Colonic mucosa (tissue), 4 donors: ENCODE measurements at places on chromosomes 4 and X.
A peak's percentile ranks its signal among the peaks of the same experiment; 100 is the strongest.

GRCh38 chr4:76279462-76279861 is 27.1 kb upstream of the STBD1 start:
- no peak for DNase-seq

GRCh38 chrX:40157228-40158035 is 59.7 kb upstream of the BCOR start:
- DNase-seq: no peak

- DNase-seq: no peak
Measured at GRCh38 chr4:175714686-175715085, 97.4 kb downstream of the GPM6A start.

- DNase-seq: no peak
Measured at GRCh38 chr4:165198329-165198728, 9.0 kb upstream of the KLHL2 start.

GRCh38 chr4:68426516-68426915 is 20.7 kb upstream of the TMPRSS11E start:
- no peak for DNase-seq

GRCh38 chr4:76744241-76744921 is 153.6 kb downstream of the SOWAHB start:
- no peak for DNase-seq

- DNase-seq: no peak
Measured at GRCh38 chr4:145976680-145977079, 38.1 kb upstream of the ZNF827 start.

DNA sequence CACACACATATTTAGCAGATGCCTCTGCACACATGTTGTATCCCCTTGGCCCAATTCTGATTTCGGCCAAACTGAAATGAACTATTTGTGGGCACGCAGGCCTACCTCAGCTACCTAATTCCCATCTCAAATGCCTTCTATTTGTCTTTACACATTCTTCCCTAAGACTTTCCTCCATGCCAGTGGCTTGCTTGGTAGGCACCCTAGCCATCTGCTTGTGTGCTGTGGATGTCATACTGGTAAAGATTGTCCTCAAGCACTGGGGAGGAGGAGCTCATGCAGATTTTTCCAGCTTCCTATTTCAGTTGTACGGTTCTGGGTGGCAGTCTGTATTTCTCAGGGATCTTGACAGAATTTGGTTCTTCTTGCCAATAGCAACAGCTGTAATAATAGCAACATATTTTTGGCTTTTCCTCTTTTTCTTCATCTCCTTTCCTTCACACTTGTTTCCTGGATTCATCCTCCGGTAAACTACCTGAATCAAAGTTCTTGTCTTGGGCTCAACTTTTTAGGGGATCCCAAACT is 514.3 kb downstream of the ADGRL3 start:
- DNase-seq: no peak

DNA sequence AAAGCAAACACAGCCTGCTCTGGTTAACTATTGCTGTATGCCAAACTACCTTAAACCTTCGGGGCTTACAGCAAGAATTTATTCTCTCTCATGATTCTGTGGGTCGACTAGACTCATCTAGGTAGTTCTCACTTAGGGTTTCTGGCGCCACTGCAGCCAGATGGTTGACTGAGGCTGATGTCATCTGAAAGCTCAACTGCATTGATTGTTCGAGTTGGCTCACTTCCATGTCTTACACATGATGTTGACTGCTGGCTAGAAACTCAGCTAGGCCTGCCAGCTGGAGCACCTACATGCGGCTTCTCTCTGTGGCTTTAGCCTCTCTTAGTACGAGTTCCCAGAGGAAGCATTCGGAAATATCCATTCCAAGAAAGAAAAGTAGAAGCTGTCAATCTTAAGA is 103.2 kb downstream of the SRPX start:
- no peak for DNase-seq

GRCh38 chrX:132848296-132848970 is 110.0 kb downstream of the HS6ST2 start:
- DNase-seq: no peak

DNA sequence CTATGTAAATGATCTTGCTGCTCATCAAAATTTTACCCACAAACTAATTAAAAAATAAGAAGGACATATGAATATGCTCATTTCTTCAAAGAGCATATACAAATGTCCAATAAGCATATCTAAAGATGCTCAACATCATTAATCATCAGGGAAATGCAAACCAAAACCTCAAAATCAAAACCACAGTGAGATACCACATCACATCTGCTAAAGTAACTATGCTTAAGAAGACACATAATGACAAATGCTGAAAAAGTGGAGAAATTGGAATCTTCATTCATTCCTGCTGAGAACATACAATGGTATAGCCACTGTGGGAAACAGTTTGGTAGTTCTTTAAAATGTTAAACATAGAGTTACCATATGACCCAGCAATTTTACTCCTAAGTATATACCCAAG is 81.9 kb downstream of the AFF2 start:
- DNase-seq: no peak

DNA sequence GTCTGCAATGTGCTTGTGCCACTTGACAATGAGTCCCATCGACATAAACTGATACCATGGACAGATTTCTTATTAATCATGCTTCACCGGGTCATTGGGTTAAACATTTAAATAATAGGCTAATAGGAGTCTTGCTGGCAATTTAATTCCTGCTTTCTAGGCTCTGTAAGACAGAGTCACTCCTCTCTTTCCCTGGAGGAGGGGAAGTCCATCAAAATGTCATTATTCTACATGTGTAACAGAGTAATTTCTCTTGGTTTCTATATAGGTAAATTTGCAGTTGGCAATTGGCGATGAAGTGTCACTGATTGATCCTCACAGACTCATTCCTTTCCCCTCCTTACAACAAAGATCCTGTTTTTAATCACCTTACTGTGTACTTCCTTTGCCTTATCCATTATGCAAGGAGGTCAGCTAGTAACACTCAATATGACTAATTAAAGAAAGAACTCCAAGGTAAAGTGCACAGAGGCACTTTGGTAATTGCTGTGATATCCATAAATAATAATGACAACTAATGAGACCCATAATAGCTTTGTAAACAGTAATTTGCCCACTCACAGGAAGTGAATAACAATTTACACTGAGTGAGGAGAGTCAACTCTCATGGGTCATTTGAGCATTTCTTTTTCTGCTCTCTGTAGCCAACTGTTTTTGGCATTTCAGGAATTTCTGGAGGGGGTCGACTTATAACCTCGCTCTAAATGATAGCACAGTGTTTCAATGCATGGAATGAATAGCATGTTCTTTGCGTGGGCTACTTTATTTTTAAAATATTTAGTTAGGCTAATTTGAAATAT is 184.0 kb downstream of the UGT8 start:
- DNase-seq: no peak

DNA sequence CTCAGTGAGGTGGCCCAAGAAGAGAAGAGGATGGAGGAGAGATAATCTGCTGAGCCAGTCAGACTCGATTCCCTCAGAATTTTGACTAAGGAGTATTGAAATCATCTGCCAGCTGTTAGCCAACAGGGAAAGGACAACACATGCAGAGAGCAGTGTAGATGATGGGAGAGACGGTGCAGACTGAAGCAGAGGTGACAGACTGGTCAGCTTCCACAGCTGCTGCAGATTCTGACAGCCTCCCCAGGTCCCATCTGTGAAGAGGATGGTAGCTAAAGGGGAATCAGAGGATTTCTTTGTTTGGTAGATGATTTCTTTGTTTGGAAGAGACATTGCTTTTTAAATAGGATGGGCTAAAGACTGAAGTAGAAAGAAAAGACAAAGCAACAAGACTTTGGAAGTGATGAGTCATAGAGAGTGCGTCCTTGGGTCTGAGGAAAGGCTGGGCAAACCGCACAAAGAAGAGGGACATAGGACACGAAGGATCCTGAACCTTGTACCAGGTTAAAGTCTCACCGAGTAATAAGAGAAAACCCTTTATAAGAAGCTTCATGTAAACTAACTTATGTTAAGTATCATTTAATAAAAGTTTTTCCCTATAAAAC is 27.6 kb downstream of the INTU start:
- DNase-seq: no peak

DNA sequence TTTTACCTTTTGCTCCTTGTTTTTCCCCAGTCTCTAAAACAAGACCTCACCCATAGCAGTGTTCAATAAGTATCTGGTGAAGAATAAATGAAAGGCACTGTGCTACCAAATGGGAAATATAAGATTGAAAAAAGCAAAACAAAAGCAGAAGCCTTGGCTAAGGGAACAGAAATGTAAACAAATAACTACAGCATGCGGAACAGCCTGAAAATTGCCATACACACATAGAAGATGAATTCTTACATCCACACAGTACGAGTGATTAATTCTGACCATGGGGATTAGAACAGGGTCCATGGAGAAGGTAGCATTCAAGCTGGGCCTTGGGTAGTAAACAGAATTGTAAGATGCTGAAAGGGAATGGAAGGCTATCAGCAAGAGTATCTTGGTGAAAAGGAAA is 40.5 kb downstream of the TMEM150C start:
- DNase-seq: no peak

DNA sequence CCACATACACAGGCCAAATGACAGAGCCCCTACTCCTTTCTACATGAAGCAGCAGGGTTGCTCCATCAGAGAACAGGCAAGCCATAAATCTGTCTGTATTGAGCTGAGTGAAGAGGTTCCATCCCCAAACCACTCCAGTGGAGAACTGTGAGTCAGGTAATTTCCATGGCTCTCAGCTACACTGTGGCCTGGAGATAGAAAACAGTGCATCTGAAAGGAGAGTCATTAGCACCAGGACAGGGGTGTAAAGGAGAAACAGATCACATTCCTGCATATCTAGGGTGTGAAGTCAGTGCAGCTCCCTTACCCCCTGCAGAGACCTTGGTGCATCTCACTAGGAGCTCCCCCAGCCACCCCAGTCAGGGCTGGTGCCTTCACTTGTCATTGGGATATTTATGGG is 314.7 kb downstream of the CHIC1 start:
- no peak for DNase-seq

- no peak for DNase-seq
Measured at GRCh38 chr4:52107745-52108144, 56.6 kb downstream of the SPATA18 start.

GRCh38 chr4:110088670-110089069 is 109.7 kb downstream of the ELOVL6 start:
- DNase-seq: no peak

- DNase-seq: no peak
Measured at GRCh38 chr4:20194123-20195013, 57.3 kb upstream of the SLIT2 start.

- DNase-seq: no peak
Measured at GRCh38 chr4:6087669-6088341, 69.6 kb upstream of the C4orf50 start.

- DNase-seq: no peak
Measured at GRCh38 chr4:141772838-141773237, 136.5 kb downstream of the IL15 start.

- no peak for DNase-seq
Measured at GRCh38 chr4:56360071-56360470, 27.2 kb downstream of the AASDH start.

DNA sequence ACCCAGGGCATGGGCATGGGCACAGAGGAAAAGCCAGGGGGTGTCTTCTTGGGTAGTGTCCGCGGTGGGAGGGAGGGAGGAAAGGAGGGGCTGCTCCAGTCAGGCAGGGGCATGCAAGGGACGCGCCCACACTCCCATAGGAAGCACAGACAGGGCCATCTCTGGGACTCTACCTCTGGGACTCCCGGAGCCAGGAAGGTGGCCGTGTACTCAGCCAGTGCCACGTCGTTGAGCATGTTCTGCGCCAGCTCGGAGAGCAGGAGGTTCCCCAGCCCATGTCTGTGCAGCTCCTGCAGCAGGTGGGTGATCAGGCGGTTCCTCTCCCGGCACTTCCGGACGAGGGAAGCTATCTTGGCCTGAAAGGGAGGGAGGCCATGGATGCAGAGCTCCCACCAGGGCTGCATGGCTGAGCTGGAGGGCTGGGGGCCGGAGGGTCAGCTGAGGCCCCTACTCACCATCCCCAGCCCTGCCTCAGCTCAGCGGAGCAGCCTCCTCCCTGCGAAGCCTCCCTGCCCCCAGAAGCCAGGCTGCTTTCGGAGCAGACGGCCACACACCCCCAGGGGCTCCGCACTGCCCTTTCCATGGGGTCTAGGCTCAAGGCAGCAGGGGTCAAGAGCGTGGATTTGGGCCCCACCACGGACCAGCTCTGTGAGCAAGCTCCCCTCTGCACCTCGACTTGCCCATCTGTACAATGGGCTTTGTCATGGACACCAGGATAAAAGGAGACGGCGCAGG is 44.6 kb downstream of the C4orf50 start:
- DNase-seq: no peak

GRCh38 chr4:149951152-149951900 is 126.9 kb upstream of the DCLK2 start:
- DNase-seq: no peak

DNA sequence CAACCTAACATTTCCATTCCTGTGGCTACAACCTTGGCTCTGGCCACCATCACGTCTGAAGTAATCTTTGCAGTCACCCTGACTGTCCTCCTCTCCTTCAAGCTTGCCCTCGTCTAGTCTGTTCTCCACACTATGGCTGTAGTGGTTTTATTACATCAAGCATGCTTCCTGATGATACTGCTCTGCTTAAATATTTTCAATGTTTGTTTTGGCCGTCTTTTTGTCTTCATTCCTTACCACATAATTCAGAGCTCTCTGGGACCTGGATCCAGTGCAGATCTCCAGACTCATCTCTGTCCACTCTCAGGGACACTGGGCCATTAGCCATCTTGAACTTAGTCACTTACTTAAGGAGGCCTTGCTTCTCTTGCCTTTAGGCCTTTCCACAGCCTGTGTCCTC is 27.7 kb upstream of the FREM3 start:
- DNase-seq: no peak

DNA sequence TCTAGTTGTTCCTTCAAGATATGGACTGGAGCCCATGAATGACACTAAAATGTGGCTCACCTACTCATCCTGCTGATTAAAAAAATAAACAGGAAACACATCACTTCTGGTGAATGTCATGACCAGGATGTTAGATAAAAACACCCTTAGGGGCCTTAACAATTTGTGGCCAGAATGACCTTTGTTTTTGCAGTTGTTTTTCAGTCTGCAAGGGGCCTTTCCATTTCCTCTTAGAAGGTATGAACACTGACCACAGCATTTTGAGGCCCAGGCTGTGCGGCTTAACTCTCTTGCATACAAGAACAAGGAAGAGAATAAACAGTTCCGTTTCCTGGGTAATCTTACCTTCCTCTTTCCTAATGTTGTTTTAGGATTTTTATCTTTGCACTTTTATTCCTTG is 113.2 kb downstream of the IL1RAPL2 start:
- DNase-seq: no peak

DNA sequence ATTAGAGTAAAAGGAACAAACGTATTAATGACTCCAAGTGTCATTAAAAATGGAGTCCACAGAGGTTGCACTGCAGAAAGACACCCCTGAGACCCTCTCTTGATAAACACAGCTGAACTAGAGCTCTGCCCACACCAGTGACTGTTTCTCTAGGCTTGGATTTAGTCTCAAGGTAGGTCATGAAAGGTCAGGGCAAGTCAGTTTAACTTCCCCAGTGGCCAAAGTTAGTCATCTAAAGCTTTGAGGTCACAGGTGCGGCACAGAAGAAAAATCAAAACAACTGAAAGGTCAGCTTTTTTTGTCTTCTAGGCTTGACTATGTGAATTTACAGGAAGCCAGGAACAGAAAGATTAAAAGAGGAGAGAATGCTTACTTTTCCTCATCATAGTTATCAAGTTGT is 749.6 kb downstream of the RAB28 start:
- no peak for DNase-seq

- peak; percentile 26 for DNase-seq
Measured at GRCh38 chrX:85111347-85111746, 107.7 kb downstream of the APOOL start.
